ENCODE measurements at places on chromosomes 2 and 18.

GRCh38 chr2:170156592-170156991 lies 21.4 kb upstream of the MYO3B start:
- DNase-seq = no peak

DNA sequence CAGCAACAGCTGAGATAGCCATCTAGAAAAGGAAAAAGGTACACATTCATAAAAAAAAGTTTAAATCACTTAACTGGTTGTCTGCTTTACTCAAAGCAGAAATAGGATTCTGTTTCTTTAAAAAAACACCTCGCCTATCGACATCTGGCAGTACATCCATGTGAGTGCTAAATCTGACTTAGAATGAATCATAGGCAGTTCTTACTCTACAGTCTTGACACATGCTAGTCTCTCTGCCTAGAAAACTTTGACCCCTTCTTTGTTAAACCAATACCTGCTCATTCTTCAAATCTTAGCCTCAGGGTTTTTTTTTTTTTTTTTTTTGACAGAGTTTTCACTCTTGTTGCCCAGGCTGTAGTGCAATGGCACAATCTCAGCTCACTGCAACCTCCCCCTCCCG lies 37.1 kb upstream of the GPR75 start:
- DNase-seq = no peak

DNA sequence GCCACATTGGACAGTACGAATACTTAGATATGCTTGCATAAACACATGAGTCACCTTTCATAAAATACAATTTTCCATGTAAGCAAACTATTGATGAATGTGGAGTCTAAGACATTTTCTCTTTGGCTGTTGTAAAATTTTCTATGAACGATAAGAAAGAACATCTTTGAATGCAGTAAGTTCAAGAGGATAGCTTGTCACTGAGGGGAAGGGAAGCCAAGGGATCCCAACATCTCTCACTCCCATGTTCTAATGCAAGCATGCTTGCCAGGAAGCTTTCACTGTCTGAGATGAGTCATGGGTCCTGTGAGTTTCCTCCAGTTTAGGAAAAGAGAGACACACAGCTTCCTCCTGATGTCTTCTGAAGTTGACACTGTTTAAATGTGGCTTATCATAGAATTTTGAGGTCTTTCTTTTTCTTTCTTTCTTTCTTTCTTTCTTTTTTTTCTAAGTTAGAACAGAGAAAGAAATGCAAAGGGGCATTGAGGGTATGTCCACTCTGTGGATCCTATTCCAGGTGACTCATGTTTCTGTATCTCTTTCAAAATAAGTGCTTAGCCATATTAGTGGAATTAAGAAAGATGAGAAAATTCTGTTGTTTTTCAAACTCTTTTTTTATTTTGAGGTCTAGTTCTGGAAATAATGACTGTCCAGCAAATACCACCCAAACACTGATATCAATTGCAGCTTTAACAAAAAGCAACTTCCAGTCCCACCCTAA lies 146.6 kb downstream of the RDH14 start:
- DNase-seq = no peak

DNA sequence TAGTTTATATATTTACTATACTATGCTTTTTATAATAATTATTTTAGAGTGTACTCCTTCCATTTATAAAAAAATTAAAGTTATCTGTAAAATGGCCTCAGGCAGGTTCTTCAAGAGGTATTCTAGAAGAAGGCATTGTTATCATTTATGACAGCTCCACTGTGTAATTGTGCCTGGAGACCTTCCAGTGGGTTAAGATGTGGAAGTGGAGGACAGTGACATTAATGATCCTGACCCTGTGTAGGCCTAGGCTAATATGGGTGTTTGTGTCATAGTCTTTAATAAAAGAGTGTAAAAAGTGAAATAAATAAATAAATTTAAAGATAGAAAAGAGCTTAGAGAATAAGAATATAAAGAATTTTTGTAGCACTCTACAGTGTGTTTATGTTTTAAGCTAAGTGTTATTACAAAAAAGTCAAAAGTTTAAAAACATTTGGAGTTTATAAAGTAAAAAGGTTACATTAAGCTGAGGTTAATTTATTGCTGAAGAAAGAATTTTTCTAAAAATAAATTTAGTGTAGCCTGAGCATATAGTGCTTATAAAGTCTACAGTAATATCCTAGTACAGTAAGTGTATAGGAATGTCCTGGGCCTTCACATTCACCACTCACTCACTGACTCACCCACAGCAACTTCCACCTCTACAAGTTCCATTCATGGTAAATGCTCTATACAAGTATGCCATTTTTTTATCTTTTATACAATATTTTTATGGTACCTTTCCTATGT lies 190.0 kb upstream of the SESTD1 start:
- no peak for DNase-seq

- no peak for DNase-seq
Measured at GRCh38 chr18:63197246-63197869, 122.2 kb downstream of the BCL2 start.

DNA sequence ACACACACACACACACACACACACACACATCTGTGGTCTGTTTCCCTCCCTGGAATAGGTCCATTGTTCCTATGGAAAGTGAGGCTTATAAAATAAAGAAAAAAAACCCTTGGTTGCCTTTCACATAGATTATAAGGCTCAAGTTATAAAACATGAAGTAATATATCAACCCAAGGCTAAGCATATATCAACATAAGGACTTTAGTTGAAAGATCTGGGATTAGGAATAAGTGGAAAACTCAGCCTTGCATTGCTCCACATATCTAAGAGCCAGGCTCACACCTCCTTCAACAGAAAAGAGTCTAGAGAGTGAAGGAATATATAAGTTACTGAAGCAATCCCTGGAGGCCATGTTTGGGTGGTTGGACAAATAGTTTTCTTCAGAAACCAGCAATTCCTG lies 235.0 kb downstream of the SUCLG1 start:
- DNase-seq = no peak

DNA sequence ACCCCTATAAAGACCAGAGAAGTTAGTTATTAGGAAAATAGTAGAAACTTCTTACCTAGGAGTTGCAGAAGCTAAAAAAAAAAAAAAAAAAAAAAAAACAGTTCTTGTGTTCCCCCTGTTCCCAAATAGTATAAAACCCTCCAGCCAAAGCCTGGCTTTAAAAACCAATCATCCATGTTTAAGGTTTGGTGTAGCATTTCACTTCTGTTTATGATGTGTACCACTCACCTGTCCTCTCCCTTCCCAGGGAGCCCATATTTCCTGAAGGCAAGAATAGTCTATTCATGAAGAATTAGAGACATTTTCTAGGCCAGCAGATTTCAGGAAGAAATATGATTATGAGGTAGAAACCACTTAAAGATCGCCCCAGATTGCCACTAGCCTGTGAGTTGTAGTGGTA lies 273.6 kb downstream of the SETBP1 start:
- DNase-seq = no peak

GRCh38 chr18:7766817-7767216 lies 199.7 kb downstream of the PTPRM start:
- DNase-seq = no peak

GRCh38 chr2:168801961-168802858 lies at the start of gene NOSTRIN:
TSS of gene NOSTRIN (plus strand) at chr2:168802637. CDS start at chr2:168802647, 10 bp downstream.
- no peak for DNase-seq

DNA sequence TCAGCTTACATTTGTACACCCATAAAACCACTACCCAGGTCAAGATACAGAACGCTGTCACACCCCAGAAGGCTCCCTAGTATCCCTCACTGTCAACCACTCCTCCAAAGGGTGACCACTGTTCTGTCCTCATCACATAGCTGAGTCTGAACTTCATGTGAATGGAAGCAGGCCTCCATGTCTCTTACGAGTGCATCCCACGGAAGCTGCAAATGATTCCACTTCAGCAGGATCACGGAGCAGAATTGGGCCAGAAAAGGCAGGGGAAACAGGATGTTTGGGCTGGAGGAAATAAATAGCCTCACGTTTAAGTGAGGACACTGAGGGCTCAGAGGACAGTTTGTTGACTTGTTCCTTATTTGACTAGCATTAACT lies 38.4 kb downstream of the LBH start:
- DNase-seq = no peak

- no peak for DNase-seq
Measured at GRCh38 chr2:41488888-41489287, 558.9 kb upstream of the PKDCC start.

DNA sequence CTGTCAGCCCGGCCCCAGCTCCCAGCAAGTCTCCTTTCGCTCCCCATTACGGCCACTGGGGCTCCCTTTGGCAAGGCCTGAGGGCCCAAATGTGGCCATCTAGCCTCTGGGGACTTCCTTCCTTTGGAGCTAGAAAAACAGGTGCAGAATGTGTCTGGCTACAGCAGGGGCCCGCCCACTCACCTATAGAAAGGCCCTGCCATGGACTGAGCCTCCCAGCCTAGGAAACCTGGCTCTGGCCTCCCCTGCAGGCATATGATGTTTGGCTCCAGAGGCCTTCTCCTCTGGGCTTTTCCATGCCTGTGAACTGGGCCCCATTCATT lies 55.3 kb upstream of the ALPP start:
- DNase-seq = no peak

- DNase-seq = no peak
Measured at GRCh38 chr2:236720974-236721540, 151.4 kb downstream of the ACKR3 start.

DNA sequence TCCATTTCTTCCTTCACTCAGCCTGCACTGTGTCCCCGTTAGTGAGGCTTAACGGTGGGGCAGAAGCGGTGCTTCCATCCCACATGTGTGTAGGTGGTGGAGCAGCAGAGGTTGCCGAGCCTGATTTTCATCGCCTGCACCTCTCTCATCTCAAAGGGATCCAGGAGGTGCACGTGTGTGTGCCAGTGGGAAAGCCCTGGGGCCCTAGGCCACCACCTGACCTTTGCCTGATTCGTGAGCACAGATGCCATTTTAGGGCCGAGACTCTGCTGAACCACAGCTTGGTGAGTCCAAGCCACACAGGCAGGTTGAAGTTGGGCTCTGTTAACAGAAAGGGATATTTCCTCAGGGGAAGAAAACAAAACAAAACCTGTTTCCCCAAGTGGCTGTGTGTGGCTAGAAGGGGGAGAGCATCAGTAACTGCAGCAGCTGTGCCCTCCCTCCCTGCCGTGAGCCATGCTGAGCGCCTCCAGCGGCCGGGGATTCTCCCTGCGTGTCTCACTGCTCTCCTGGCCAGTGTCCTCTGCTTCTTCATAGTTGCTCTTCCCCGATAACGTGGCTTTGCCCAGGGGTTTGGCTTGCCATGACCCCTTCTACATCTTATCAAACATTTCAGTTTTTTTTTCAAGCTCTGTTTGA lies 81.5 kb downstream of the MAPRE2 start:
- DNase-seq = no peak

- no peak for DNase-seq
Measured at GRCh38 chr2:41942278-41942677, 105.5 kb upstream of the PKDCC start.

- no peak for DNase-seq
Measured at GRCh38 chr2:25115902-25116301, 52.5 kb downstream of the POMC start.

DNA sequence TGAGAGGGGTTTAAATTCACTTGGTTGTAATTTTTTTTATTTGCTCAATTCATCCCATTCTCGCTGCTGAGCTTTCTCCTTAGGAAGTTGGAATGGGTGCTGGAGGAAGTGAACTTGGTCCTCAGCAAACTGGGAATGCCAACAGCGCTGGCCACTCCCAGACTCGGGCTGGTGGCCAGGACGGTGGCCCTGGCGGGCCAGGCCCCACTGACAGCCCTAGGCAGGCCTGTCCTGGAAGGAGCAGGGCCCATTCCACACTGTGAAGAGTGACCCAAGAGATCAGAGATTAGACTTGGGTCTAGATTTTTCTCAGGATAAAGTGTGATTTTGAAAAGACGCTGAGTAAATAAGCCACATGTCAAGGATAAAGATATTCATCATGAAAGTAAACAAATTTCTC lies 132.7 kb downstream of the HDAC4 start:
- DNase-seq = no peak

DNA sequence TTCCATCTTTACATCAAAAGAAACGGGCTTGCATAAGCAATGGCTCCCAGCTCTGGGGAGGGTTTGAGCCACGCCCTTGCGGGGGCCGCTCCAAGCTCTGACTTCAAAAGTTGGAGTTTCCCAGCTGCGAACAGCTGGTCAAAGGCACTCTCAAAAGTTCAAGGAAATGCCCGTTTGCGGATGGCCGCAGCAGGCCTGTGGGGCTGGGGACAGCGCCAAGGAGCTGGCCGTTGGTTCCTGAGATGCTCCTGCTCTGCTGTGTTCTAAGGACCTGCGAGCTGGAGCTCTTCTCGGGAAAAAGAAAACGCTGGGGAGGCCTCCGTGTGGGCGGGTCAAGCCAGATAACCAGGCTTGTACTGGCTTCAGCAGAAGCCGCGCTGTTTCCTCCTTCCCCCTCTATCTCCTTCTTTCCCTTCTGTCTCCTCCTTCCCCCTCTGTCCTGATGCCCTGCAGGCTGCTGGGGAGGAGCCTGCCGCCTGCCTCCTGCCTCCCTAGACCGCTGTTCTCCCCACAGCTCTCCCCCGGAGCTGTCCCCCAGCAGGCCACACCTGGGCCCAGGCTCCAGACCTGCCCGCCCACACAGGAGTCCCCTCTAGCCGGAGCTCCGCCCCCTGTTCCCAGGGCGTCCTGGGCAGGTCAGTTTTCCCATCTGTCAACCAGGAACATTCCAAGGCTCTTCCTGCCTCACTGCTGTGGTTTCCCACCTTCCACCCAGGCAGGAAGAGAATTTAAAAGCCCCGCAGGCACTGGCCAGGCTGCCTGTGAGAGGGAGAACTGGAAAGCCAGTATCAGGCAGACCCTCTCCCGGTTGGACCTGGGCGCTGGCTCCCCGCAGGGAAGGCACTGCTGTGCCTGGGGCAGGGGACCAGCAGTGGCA lies 14.1 kb downstream of the KLF11 start:
- no peak for DNase-seq

GRCh38 chr2:71811157-71811556 lies 336.5 kb downstream of the CYP26B1 start:
- DNase-seq = no peak

DNA sequence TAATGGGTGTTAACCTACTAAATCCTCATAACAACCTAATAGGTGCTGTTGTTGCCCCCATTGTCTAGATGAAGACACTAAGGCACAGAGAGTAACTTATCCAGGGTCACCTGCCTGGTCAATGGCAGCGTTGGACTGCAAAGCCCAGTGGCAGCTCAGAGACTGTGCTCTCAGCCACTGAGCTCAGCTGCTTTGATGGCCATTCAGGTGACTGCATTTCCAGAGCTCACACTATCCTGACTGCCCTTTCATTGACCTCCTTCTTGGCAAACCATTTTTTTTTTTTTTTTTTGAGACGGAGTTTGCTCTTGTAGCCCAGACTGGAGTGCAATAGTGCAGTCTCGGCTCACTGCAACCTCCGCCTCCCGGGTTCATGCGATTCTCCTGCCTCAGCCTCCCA lies 115.2 kb downstream of the MAPK4 start:
- no peak for DNase-seq

DNA sequence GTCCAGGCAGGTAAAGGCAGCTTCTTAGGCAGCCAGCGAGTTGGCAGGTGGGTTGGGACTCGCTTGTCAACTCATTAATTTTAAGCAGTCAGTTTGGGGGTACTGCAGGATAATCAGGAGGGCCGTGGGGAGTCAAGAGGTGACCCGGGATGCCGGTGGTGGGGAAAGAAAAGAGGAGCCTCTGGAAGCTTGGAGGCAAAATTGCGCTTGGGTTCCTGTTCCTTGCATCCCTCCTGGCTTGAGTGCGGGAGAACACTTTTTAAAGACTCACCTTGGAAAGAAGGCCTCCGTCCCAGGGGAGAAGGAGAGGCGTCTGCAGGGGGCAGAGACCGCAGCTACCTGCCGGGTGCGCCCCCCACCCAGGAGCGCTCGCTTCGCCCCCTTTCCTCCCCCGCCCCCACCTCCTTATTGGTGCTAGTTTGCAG lies at the start of gene KCNJ3:
KCNJ3 (plus strand) TSS at position 400 of the 425 bp plus-strand sequence. CDS start 81 bp downstream, outside the sequence.
- DNase-seq = no peak

All from activated naive CD4-positive, alpha-beta T cell (primary cell).